ENCODE measurements at places on chromosomes 7 and 10.

DNA sequence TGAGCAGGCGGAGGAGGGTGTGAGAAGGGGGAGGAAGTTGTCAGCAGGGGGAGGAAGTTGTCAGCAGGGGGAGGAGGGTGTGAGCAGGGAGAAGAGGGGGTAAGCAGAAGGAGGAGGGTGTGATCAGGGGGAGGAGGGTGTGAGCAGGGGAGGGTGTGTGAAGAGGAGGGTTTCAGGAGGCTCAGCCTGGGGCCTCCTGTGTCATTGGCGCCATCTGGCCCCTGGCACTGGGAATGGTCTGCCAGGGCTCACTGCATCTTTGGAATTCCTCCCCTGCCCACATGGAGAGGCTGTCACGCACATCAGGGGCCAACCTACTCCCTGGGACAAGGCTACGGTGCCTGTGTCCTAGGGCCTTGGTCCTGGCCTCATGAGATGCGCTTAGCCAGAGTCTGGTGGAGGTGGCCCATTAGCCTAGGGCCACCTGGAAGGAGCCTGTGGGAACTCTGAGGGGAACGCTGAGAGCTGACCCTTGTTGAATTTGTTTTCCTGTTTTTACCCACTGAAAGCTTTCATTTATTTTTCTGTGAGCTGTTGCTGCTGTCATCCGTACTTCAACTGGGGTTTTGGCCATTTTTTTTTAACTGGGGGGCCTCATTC lies 18.0 kb downstream of the CAMK2B start:
- no peak for DNase-seq

DNA sequence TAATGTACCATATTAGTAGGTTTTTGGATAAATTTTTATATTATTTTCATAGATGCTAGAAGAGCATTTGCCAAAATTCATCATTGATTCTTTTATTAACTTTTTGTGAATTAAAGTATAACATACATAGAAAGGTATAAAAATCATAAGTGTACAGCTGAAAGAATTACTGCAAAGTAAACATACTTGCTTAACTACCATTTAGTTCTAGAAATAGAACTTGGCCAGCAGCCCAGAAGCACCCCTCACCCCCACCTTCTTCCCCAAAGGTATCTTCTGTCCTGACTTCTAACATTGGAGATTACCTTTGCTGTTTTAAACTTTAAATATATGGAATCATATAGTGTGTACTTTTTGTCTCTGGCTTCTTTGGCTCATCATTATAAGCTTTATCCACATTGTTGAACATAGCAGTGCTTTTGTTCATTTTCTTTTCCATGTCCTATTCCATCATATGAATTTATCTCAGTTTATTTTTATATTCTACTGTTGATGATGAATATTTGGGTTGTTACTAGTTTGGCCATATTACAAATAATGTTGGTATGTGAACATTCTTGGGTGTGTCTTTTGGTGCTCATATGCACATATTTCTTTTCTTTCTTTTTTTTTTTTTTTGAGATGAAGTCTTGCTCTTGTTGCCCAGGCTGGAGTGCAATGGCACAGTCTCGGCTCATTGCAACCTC lies 142.8 kb downstream of the ADK start:
- DNase-seq = no peak

GRCh38 chr10:59553162-59553900 lies 156.3 kb downstream of the SLC16A9 start:
- DNase-seq = no peak

- DNase-seq = no peak
These were observed 22.5 kb upstream of the CHRM2 start for GRCh38 chr7:136845899-136846465.

DNA sequence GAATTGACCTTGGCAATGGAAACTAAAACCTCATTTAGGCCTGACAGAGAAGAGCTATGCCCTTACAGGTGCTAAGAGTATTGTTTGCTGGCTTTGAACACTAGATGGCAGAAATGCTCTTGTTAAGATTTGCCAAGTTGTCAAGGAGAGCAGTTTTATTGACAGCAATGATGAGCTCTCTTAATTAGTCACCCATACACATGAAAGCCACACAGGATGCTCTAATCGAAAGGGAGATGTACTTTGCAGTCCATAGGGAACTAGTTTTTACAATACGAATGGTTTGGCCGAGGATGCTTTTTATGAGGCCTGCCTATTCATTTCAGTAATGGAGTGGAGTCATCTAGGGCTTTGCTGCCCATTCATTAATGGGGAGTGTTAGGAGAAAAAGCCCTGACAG lies 45.4 kb upstream of the MBL2 start:
- no peak for DNase-seq

- no peak for DNase-seq
These were observed 541 bp downstream of the ZSCAN25 start for GRCh38 chr7:99617192-99617781.

DNA sequence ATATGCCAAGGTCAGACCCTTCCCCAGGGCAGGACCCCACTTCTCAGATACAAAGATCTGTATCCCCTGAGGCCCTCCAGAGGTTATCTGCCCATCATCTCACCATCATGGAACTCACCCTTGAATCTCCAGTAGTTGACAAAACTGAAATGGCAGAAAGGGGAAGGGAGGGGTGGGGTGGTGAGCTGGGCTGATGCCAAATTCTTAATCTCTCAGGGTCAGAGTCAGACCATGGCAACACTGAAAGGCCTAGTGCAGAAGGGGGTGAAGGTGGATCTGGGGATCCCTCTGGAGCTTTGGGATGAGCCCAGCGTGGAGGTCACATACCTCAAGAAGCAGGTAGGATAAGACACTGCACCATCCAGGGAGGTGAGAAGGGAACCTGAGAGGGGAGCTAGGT lies 3.1 kb downstream of the CNPY4 start:
- DNase-seq = no peak

DNA sequence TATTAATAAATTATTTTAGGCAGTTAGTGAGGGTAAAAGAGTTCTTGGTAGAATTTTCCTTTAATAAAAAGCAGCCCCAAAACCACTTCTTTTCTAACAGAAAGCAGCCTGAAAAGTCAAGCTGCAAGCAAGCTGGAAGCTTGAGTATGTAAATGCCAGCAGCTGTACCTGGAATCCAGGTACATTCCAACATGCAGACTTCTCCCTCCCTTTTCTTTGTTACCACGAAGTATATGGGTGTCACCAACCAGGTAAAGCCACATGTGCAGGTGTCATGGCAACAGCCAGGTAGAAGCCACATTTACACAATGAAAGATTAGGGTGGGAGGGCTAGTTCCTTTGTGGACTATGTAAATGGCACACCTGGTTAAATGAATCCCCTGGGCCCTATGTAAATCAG lies 114.6 kb downstream of the EPC1 start:
- DNase-seq = no peak

DNA sequence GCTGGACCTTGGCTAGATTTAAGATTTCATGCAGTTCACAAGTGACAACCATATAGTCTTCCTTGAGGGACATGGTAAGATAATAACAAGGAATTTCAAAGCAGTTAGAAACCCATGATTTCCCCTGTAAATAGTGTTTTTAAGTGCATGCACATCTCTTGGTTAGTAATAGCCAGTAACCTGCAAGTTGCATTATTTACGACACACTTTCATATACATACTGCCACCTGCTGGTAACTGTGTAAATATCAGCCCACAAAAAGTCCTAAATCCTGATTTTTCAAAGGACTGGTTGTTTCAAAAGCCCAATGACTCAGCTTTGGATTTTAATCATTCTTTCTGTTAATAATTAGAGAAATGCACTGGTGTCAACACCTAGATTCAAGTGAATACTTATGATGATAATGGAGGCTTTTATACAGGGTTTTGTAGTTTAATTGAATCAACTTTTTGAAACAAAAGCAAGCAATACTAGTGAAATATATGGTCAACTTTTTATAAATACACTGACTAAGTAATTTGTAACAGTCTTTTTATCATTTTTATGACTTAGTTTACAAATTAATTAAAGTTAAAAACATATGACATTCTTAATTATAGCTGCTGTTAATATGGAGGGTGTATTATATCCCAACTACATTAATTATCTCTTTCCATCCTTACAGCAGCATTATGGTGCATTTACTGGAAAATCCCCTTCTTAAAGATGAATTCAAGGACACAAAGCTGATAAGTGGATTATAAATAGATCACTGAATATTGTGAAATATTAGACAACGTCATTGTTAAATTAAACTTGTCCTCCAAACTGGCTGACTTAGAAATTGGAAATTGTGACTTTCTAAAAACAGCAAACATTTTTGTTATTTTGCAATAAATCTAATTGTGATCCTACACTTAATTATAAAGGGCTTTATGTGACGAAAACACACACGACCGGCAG lies 367.7 kb upstream of the SEMA3D start:
- DNase-seq = no peak
